ENCODE measurements at places on chromosomes 11 and 22. TPM values are rescaled to one million over a fixed set of nuclear protein-coding genes. Genes with fewer than 3 reads are reported as not detected.

GRCh38 chr22:43109921-43110443 lies 568 bp upstream of the BIK start:
- DNase-seq, result no peak

GRCh38 chr22:40043081-40043480 lies 48.3 kb downstream of the FAM83F start:
- DNase-seq, result no peak

Gene KDM4D
- total RNA-seq, result 0.42 TPM

DNA sequence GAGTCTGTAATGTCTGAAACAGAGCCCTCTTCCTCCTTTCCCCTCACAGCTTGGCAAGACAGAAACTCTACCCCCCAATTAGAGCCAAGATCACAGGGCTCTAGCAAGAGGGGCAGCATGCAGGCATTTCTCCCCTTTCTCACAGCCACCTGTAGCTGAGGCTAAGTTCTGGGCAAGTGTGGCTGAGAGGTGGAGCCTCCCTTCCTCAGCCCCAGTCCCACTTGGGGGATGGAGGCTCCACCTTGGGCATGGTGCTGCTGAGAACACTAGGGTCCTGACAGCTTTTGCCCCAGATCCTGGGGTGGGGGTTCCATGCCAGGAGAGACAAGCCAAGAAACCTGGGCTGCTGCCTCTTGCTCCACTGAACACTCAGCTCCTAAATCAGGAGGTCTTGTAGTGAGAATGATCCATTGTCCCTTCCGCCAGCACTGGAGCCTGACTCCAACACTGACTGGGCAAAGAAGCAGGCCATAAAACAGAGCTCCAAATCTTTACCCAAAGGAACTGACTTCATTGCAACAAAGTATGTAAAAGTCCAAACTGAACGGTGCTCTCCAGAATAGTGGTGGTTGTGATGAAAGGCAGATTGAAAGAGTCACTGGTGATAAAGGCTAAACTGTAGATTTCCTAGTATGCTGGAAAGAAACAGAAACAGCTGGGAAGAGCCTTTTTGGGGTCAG lies 25.6 kb downstream of the NARS2 start:
- DNase-seq, result no peak

GRCh38 chr11:18322818-18323570 lies 627 bp downstream of the GTF2H1 start:
- DNase-seq, result no peak

DNA sequence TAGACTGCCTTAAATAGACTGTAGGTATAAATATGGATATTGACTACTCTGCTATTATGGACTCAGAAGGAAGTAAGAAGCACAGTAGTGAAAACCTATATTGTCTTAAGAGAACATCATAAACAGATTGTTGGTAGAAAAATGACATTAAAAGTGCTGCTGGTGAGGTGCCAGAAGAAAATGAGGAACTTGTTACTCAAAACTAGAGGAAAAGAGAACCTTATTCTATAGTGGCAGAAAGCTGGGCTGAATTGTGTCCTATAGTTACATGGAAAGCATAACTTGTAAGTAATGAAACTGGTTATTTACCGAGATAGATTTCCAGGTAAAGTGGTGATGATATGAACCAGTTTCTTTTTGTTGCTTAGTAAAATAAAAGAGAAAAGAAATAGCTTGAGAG lies 109.7 kb upstream of the CTSC start:
- DNase-seq, result no peak

- DNase-seq, result no peak
Measured at GRCh38 chr22:37549704-37550059, 10.6 kb upstream of the CDC42EP1 start.

Gene OR51B2
- total RNA-seq, result not detected

GRCh38 chr22:37492428-37493344 lies 6.5 kb upstream of the MFNG start:
- no peak for DNase-seq

- no peak for DNase-seq
Measured at GRCh38 chr11:88169881-88170280, 5.4 kb downstream of the RAB38 start.

- no peak for DNase-seq
Measured at GRCh38 chr11:117929142-117929915, at the start of gene TMPRSS13. Gene TMPRSS13 (minus strand): TSS chr11:117929402. CDS start chr11:117929307, 95 bp downstream.

Gene ANO9
- total RNA-seq, result 20.4 TPM

Gene CXCR5
- total RNA-seq, result not detected

Gene TRABD
- total RNA-seq, result 43.6 TPM

Gene LRP5
- total RNA-seq, result 20.5 TPM

- no peak for DNase-seq
Measured at GRCh38 chr11:67311051-67311555, 7.8 kb downstream of the SSH3 start.

DNA sequence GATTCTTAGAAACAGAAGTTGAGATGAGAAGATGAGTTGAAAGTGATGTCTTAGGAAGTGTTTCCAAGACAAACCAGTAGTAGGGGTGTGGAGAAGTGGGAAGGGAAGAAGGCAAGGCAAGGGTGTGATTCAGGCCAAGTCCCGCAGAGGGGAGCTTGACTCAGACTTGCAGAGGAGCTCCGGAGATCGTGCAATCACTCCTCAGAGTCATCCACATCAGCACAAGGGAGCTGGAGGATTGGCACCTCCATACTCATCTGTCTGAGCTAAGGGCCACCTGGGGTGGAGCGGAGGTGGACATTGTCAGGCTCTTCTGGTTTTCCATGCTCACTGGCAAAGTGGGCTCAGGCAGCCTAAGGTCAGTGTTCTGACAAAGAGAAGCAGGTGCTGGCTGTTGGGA lies 44.4 kb downstream of the CHRDL2 start:
- DNase-seq, result no peak

Gene TBX10
- not detected for total RNA-seq

Gene CAVIN3
- total RNA-seq, result 31.7 TPM

GRCh38 chr11:5620651-5621521 lies 3.9 kb upstream of the TRIM34 start:
- no peak for DNase-seq

Gene TSKU
- total RNA-seq, result 92.6 TPM

Gene OR5A2
- total RNA-seq, result not detected

DNA sequence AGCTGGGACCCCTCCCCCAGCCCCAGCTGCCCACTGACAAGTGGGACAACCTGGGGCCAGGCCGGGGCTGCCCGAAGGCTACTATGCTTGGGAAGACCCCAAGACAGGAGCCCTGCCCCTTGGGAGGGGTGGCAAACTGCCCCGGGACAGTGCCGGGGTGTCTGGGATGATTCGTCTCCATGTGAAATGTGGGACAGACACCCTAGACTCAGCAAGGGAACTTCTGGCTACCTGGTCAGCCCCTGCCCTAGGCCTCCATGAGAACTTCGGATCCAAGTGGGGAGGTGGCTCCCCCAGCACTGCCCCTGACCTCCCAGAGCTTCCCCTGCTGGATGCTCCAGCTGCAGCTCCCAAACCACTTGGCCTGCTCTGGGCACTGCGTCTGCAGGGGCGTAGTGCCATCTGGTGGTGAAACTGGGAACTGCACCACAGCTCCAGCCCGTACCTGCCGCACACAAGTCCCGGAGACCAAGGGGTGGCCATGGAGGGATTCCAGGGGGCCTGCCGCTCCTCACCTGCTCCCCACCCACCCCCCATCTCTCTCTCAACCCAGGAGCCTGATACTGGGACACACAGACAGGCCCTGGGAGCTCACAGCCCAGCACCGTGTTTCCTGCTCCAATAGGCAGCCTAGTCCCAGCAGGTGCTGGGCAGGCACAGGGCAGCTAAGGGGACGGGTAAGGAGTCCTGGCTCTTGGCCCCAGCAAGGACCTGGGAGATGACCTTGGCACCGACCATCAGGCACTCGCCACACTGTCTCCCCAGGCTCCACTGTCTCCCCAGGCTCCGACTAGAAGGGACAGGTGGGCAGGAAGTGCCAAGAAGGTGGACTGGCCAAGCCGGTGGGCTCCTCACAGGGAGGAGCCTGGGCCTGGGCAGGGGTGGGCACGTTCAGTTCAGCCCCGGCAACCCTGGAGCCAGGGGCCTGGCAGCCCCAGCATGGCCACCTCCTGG lies 194.1 kb downstream of the IGLL1 start:
- no peak for DNase-seq

Gene SCUBE1
- total RNA-seq, result 2.0 TPM

- no peak for DNase-seq
Measured at GRCh38 chr11:10243896-10244575, 50.0 kb downstream of the SBF2 start.

- DNase-seq, result no peak
Measured at GRCh38 chr22:24871611-24872205, 65.7 kb downstream of the SGSM1 start.

Gene MFRP
- not detected for total RNA-seq

GRCh38 chr11:44308256-44308922 lies 1.6 kb downstream of the ALX4 start:
- DNase-seq, result no peak

DNA sequence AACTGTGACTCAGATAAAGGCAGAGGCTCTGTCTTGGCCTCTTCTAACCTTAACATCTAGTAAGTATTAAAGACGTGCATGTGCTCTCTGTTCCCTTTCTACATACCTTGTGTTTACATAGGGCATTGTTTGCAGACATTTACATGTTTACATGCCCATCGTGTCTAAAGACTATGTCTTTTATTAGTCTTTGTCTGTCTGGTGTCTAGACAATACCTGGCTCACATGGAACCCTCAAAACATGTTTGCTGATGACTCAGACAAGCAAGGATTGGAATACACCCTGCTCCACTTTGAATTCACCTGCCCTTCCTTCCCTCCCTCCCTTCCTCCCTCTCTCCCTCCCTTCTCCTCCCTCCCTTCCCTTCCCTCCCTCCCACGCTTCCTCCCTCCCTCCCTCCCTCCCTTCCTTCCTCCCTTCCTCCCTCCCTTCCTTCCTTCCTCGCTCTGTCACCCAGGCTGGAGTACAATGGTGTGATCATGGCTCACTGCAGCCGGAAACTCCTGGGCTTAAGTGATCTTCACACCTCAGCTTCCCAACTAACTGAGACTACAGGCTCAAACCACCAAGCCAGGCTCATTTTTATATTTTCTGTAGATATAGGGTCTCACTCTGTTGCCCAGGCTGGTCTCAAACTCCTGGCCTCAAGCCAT lies 23.7 kb upstream of the SORL1-AS1 start:
- DNase-seq, result no peak

DNA sequence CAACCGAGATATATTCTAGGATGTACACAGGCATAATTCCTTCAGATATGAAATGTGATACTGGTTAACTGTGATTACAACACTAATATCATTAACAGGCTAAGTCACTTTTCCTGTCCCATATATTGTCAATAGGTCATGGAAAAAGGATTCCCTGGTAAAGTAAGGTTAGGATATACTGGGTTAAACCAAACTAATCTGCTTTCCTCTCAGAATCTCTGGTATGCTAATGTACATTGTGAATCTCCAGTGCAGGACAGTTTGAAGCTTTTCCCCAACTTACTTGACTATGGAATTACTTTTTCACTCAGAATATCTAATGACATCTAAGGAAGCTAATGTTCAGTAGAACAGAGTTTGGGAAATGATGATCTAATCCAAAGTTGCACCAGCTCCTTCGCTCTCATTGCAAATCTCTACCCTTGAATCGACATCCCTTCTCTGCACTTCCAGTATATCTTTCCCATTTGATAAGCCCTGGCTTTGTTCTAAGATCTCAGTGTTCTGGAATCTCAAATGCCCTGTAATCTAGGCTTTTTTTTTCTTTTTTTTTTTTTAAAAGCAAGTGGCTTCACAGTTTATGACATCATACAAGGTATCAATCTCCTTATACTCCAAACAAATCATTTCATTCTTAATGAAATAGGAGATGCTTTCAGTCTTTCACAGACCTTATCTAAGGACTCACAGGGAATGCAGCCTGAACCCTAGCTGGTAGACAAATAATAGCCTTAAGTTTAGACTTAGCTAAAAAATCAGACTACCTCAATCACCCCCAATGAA lies 43.8 kb downstream of the COPB1 start:
- no peak for DNase-seq

- DNase-seq, result no peak
Measured at GRCh38 chr11:20116825-20117224, 43.5 kb downstream of the DBX1 start.

DNA sequence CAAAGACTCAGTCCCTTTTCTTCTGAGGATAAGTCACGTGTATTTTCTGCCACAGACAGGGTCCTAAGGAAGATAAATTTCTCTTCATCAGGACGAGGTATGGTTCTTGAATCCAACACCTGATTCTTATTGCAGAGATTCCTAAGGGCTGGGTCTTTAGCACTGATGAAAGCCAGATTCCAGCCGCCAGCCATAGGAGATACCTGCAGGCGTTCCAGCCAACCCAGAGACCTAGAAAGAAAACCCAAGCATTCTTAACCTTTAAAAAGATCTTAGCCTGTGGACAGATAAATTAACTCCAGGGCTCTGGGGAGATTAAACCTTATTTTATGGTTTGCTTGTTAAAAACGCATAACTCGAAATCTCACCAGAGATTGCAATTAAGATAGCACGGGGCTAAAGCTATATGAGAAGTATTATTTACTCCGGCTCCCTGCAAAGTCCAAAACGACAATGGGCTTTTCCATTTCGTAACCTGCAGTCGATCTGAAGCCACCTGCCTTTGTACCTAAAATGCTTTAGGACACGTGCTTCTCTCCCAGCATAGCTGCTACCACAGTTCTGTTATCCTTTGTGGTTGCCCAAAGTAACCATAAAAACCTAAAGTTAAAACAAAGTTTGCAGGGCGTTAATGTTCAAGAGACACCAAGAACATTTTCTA lies 104.5 kb downstream of the NXPE2 start:
- no peak for DNase-seq

- DNase-seq, result no peak
Measured at GRCh38 chr11:27276141-27276540, 86.9 kb downstream of the CCDC34 start.

Gene DDX25
- not detected for total RNA-seq

DNA sequence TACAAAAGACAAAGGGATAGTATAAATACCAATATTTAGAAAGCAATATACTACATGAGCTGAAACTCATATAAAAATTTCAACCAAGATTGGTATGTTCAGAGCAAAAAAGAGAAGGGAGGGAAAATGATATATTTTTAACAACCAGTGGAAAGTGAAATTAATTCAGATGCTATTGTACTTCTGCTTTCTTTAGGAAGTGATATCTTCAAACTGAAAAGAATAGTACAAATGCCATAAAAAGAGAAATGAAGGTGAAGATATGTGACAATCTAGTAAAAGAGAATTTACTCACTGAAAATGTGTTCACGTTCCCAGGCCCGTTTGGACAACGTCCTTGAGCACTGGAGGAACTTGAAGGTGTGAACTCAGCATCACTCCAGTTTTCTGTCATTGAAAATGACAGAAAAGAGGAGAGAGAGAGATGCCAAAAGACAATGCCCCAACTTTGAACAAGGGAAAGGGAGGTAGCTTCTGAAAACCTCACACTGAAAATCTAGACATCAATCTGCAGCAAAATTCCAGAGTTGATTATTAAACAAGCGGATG lies 47.5 kb downstream of the SC5D start:
- DNase-seq, result no peak

- no peak for DNase-seq
Measured at GRCh38 chr11:77130763-77131513, 2.9 kb downstream of the MYO7A start.

Gene MMP12
- total RNA-seq, result not detected

- no peak for DNase-seq
Measured at GRCh38 chr11:45178890-45179671, 32.6 kb downstream of the PRDM11 start.
